Spleen (tissue), 13 donors: ENCODE measurements at places on chromosomes 1 and 21. TPM values are rescaled to one million over a fixed set of nuclear protein-coding genes. Genes with fewer than 3 reads are reported as not detected.

GRCh38 chr1:7555391-7556185 lies 215.5 kb upstream of the VAMP3 start:
- peak; percentile 43 for DNase-seq

TRIM67 gene
- polyA plus RNA-seq = under 0.01 TPM

VWA5B1 gene
- polyA plus RNA-seq = not detected

DNA sequence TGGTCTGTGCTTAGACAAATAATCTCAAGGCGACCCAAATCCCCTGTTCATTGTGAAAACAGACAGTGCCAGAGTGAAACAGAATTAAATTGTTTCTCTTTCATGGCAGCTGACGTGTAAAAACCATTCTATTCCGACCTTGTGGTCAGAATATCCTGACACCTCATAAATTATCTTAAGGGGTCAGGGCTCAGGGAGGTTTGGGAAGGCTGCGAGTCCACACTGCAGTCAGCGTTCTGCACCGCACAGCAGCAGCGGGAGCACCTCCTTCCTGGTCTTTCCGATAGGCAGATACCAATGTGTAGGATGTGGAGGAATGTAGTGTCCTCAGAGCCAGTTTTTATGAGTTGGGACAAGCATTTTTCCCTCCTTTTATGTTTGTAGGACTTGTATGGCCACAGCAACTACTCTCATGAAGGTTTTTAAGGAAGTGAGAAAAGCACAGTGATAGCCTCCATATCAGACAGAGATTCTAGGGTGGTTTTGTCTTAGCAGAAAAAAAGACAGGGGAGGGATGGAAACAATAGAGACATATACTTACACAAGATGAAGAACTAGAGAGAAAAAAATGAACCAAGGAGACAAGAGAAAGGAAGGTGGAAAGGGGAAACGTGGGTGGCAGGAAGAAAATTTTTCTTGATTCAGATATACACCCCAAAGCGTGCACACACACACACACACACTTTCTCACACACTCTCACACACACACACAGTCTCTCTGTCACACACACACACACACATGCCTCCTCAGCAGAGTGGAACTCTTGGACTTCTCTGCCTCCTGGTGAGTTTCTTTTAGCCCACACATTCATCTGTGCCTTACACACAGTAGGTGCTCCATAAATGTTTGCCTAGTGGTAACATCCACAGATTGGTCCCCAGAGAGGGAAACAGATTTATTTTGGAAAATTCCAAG lies 68.6 kb downstream of the NTMT2 start:
- DNase-seq = no peak

DNA sequence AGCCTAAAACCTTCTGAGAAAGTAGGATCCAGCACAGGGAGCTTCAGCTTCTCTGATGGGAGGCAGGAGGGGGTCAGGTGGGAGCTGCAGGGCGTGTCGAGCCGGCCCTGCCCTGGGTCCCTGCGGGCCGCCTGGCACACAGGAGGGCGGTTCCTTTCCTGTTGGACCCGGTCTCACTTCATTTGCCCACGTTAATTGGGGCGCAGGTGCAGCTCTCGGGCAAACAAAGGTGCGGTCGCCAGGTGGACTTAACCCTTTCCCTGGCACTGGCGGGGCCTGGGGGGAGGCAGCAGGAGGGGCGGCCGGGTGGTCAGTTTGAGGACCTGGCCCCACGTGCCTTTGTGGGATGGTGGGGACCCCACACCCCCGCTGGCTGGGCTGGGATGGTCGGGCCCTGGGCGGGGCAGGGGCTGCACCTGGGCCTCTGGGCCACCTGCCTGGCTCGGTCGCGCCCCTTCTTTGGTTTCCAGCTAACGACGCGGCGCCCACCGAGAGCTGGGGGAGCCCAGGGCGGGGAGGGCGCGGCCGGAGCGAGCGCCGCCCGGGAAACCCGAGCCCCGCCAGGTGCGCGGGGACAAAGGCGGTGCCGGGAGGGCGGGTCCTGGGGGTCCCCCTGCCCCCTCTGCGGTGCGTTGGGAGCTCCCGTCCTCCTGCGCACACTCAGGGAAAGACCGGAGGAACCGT lies 20.8 kb upstream of the C1orf159 start:
- peak; percentile 87 for DNase-seq

DNA sequence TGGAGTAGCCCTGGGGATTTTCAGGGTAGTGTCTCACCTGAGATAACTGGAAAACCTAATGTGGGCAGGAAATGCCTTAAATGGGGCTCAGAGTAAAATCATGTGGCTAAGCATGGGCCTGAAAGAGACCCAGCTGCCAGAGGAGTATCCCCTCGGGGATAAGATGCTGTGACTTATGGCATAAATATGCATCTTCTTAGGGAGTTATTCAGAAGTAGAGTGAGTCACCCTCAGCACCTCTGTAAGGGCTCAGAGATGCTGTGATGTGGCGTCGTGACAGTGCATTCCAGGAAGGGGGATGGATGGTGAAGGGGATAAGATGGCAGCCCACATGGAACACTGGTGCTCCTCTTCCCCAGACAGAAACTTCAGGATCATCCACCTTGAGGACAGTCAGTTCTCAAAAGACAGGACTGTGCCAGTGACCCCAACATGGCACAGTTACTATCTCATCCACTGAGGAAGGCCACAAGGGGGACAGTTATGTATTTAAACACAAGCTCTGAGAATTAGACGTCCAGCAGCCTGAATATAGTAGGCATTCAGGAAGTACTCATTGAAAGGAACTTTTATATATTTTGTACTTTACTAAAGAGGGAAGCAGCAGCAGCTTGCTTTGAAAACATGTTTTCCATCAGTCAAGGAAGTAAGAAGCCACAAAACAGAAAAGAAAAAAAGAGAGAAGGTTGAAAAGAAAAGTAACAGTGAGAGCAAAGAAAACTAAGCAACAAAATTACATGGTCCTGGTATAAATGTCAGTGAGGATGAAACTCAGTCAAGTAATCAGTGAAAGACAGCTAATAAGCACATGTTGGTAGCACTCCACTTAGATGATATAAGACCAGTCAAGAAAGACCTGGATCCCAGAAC lies 8.3 kb downstream of the IL24 start:
- peak; percentile 51 for DNase-seq

LCE6A gene
- polyA plus RNA-seq = not detected

CFHR3 gene
- polyA plus RNA-seq = 0.08 TPM
